ENCODE measurements at places on chromosomes 1 and 21.
A peak's percentile ranks its signal among the peaks of the same experiment; 100 is the strongest.

GRCh38 chr1:182549346-182549745 lies 39.7 kb downstream of the RNASEL start:
- DNase-seq = no peak

DNA sequence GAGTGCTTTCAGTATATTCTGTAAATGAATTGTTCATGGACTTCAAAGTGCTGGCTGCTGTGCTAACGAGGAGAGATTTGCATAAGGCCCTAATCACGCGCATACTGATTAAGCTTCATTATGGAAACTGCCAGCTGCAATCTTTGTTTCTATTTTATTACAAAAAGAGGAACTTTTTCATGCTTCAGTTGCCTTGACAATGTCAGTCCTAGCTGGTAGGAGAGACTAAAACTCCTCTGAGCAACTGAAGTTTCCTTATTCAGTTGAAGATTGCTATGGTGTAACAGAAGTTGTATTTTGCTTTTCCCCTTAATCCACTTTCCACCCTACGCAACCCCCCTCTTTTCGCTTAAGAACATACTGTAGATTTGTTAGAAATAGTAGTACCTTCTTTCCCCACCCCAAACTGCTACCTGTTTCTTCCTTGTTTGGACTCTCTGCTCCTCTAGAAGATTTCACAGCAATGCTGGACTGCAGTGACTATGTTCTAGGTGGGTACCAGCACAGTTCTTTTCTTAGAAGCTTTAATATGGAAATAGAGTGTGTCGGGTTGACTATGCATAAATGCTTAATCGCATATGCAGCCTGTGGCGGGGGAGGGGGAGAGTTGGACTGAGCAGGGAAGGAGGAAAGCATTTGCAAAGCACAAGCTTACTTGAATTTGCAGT lies 108.3 kb downstream of the POU2F1 start:
- no peak for DNase-seq

GRCh38 chr1:243884603-243885002 lies 34.6 kb upstream of the AKT3 start:
- DNase-seq = no peak

DNA sequence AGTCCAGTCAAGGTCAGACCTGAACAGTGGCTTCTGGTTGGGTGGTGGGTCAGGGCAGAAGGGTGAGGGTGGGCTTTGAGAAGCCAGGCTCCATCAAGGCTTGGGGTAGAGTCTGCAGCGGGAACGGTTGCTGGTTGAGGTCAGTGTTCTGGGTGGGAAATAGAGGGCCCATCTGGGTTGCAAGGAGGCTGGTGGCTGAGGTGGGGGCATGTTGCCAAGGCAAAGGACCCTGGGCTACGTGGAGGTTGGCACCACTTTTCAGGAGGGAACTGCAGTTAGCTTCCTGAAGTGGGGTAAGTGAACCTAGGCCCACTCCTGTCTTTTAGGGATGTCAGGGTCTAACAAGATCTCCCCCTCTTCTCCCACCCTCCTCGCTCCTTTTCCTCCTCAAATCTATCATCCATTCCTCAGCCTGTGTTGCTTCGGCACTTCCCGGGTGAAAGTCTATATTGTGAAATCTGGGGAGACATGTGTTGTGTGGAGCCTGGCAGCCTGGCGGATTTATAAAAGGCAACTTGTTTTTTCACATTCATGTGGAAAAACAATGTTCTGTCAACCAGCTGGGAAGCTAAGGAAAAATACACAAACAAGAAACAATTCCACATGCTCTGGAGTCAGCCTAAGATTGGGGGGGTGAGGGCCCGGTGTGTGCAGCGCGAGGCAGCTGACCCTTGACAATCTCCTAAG lies 1.5 kb downstream of the IL22RA1 start:
- no peak for DNase-seq

GRCh38 chr1:211511947-211512346 lies 20.0 kb upstream of the RD3 start:
- no peak for DNase-seq

- no peak for DNase-seq
Measured at GRCh38 chr1:178774263-178774662, 49.2 kb downstream of the RALGPS2 start.

GRCh38 chr1:28156821-28157220 lies 19.7 kb downstream of the PTAFR start:
- no peak for DNase-seq

DNA sequence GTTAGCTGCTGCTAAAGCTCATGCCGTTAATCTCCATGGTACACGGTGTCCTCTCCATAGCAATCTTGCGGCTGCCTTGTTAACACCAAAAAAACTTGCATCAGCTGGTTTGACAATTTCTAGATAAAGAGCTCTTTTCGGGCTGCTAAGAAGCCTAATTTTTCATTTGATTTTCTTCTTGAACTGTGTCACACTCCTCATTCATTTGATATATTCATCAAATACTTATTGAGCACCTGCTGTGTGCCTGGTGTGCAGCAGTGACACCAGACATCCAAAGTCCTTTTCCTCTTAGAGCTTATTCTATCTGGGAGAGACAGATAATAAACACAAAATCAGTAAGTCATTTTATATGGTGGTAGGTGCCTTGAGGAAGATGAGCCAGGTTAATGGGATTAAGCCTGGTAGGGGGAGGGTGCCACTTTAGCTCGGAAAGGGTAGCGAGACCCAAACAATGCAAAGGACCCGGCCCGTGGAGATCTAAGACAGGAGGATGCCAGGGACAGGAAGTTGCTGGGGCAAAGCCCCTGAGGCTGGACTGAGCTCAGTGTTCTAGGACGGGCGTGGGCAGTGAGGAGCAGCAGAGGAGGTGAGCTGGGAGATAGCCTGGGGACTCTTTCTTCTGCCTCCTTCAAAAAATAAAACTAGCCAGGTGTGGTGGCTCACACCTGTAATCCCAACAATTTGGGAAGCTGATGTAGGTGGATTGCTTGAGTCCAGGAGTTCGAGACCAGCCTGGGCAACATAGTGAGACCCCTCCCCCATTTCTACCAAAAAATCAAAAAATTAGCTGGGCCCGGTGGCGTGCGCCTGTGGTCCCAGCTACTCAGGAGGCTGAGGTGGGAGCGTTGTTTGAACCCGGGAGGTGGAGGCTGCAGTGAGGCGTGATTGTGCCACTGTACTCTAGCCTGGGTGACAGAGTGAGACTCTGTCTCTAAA lies 50.7 kb upstream of the LGALS8 start:
- DNase-seq = no peak

GRCh38 chr1:61043010-61043820 lies 39.1 kb upstream of the NFIA start:
- DNase-seq = peak; percentile 85

- DNase-seq = no peak
Measured at GRCh38 chr21:40840401-40841125, 6.4 kb downstream of the DSCAM start.

DNA sequence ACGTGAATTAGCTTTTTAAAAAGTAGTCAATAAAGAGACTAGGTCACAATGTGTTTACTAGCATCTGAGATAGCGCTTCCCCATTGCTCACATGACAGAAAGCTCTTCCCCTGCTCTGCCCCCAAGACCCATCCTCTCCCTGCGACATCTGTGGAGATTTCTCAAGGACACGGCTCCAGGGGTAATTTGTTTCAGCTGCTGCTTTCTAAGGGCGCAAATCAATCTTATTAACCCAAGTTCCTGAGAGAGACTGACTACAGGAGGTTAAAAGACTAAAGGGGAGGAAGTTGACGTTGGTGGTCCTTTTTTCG lies at the start of gene MYOCOS:
MYOCOS (plus strand) TSS at position 92 of the 311 bp plus-strand sequence. CDS start 1,641 bp downstream, outside the sequence.
- no peak for DNase-seq

Measured in activated naive CD4-positive, alpha-beta T cell treated with anti-CD3 and anti-CD28 coated beads, Interleukin-2, amount 50 U/mL, for 16 hours (primary cell).